Cardiac septum (tissue), 1 donor: ENCODE measurements at places on chromosomes 7 and 10. TPM values are rescaled to one million over a fixed set of nuclear protein-coding genes. Genes with fewer than 3 reads are reported as not detected.

NEUROG3 gene
- not detected for total RNA-seq

SUV39H2 gene
- total RNA-seq, result 7.9 TPM

DNA sequence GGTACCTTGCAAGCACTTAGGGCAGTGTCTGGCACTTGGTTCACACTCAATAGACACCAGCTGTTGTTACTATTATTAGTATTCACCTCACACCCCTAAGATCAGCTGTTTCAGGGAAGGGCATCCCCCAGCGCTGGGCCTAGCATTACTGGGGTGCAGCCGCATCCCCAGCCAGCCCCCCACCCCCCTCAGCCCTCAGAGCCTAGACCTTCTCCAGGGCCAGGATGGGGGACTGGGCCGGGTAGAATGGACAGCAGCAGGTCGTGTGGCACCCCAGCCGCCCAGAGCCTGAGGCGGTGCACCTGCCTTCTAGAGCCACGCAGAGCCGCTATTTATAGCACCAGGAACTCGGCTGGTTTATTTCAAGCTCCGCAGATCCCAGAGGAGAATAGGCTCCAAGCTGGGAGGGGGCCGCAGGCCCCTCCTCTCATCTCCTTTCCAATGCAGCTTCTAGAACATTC lies 60.5 kb downstream of the GTF2IRD1 start:
- peak; percentile 80 for DNase-seq

ZNF25 gene
- 18.9 TPM for total RNA-seq

DNA sequence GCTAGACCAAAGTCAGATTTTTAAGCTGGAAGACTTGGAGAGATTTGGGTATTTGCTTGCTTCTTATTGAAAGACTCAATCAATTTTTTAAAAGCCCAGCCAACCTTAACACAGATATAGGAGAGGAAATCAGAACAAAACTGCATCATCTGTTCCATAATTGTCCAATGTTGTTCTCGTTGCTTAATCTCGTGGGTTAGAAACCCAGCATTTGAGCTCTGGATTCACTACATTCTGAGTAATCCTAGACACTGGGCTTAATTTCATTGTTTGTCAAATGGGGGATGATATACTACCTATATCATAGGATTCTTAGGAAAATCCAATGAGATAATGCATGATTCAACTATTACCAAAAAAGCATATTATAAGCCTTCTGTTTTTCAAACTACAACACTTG lies 48.9 kb downstream of the CALD1 start:
- DNase-seq, result no peak

MRLN gene
- not detected for total RNA-seq

DMBT1 gene
- total RNA-seq, result 0.08 TPM

GRCh38 chr7:34313289-34313688 lies 344.7 kb upstream of the NPSR1 start:
- DNase-seq, result no peak

DNA sequence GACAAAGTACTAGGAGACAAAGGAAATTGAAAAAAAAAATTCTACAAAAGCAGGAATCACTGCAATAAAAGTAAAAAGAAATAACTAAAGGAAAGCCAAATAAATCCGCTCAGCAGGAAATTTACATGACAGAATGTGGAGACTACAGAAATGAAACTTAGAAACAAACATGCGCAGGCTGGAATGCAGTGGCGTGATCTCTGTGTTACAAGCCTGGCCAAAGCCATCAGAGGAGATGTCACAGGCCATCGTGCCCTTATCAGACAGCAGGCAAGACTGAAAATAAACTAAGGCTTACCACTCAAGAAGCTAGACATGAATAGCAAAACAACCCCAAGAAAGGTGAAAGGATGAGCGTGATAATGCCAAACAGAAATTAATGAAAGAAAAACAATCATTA lies 6.3 kb upstream of the CAMK2B start:
- no peak for DNase-seq

NCF1 gene
- 4.0 TPM for total RNA-seq

GRCh38 chr10:96025566-96025965 lies 17.8 kb upstream of the CCNJ start:
- no peak for DNase-seq

DNA sequence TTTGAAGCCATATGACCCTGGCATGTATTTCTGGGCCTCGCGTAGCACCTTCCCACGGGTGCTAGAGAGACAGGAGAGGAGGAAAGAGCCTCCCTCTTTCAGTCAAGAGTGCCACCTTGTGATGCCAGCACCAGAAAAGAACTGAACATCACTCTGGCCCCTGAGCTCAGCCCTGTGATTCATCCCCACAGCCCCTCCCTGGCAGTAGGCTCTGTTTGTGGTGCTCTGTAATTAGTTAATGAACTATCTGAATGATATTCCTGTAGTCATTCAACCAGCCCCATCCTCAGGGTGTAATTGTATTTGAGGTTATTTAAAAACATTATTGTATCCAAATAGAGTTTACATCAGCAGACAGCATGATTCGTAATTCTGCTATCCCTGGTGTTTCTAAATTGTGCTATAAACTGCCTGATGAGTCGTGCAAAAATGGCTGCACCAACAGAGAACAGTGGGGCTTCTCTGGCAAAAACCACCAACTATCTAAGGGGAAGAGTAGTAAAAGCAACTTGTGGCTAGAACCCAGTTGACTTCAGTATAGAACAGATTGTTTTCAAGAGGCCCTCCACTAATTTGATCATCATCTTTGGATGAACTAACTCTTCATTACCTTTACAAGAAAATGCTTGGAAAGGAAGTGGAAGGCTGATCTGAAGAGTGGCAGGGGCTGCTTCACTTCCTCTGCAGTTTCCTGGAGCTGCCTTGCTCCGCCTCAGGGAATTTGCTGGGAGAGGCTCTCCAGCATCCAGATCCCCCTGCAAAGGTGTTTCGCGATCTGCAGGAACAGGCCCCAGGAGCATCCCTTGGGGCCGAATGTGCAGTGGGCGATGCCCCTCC lies 23.7 kb upstream of the TIAL1 start:
- DNase-seq, result no peak

- DNase-seq, result no peak
Observed at GRCh38 chr7:3412871-3413270, 111.8 kb downstream of the SDK1 start.

- DNase-seq, result no peak
Observed at GRCh38 chr7:79495544-79496272, 42.2 kb upstream of the MAGI2 start.

CHRM2 gene
- 83.7 TPM for total RNA-seq

FAM221A gene
- total RNA-seq, result 3.7 TPM

SEM1 gene
- 55.3 TPM for total RNA-seq

DNA sequence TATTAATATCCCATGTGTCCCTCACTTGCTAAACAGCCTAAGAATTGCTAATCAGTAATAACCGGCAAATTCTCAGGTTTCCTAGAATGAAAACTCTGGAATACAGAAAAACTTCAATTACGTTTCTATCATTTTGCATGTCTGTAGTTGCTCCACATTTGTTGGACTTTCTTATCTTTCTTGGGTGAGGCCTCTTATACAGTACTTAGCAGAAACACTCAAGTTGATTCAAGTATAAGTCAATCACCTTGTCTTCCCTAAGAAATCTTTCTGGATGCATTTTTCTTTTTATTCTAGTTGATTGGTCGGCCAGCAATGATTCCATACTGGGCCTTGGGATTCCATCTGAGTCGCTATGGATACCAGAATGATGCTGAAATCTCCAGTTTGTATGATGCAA lies 61.4 kb downstream of the MGAM2 start:
- no peak for DNase-seq

DNA sequence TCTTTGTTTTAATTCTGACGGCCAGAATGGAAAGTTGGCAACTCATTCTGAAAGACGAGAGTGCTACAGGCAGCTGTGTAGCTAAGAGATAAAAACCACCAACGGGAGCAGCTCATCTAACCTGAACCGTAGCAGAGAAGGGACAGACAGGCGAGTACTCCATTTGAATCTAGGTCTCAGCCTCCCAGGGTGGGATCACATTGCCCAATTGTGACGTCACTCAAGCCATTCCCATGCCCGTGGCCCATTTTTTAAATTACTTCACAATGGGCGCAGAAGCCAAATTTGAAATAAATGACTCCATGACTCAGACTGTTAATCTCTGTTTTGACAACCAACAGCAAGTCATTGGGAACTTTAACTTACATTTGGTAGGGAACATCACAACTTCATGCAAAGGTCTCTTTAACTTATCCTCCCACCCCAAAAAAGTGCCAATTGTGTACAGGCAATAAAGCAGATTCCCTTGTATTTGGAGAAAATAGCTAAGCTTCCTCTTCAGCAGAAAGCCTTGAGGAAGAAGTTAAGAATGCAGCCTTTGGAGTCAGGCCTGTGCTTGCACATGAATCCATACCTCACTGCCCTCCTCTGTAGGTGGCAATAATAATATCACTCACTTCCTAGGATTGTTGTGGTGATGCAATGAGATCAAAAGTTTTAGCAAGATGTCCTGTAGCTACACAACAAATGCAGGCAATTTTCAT lies 93.2 kb upstream of the KIF5B start:
- DNase-seq, result no peak

- no peak for DNase-seq
Observed at GRCh38 chr7:85274454-85274853, 87.6 kb upstream of the SEMA3D start.

- DNase-seq, result no peak
Observed at GRCh38 chr7:99473315-99473596, 566 bp downstream of the ZNF789 start.

DNA sequence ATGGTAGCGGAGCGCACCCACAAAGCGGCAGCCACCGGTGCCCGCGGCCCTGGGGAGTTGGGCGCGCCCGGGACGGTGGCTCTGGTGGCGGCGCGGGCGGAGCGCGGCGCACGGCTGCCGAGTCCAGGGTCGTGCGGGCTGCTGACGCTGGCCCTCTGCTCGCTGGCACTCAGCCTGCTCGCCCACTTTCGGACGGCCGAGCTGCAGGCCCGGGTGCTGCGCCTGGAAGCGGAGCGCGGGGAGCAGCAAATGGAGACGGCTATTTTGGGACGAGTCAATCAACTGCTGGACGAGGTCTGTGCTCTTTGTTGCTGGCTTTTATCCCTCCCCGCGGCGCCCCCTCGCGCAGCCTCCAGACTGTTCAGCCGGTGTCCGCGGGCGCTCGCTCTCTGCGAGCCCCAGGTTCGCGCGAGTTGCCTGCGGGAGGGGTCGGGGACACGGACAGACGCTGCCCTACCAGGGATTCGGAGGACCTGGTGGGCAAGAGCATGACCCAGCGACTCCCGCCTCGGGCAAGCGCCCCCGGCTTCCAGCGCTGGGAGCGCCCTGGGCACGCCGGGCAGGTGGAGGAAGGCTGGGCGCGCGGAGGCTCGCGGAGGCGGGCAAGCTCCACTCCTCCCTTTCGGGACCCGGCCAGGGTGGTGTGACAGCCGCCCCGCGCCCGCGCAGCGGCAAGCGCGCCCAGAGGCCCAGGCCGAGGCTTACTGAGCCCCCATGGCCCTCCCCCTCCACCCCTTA lies 887 bp downstream of the COL13A1 start:
- peak; percentile 80 for DNase-seq

GRCh38 chr7:45543473-45543872 lies 30.7 kb upstream of the ADCY1 start:
- DNase-seq, result no peak

DNA sequence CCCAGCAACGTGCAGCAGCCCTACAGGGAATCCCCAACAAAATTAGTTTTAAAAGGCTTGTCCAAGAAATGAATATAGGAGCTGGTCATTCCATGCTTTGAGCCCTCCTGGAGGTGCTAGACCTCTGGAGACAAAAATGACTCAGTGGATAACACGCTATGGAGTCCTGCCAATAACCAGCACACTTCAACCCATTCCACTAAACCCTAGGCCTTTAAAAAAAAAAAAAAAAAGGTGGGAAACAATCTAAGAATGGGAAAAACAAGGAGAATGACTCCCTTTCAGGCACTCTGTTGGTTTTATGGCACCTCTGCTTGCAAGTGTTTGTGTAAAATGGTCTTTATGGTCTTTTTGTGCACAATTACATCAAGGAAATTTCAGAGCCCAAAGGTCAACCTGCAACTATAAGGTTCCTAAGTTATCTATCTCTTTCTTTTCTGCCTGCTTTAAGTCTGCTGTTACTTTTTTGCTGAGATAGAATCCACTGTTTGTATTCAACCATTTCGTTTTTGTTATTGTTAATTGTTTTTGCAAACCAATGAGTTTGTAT lies 21.3 kb downstream of the AVL9 start:
- DNase-seq, result no peak

DNA sequence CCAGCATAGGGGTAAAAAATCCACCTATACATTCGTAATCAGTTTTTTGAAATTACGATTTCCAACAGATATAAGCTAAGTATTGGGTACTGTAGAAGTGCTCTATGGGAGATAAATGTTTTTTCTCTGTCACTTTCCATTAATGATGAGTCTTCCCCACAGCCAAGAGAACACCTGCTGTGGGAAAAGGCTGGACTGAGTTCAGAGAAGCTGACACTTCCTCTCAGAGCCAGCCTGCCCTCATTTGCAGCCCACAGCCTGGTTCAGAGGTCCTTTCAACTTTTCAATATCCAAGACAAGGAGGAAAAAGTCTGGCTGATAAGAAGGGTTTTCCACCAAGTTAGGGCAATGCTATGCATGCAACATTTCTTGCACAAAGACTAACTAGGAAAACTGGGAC lies 64.5 kb upstream of the DNAJB12 start:
- no peak for DNase-seq

GRCh38 chr7:96016056-96016586 lies 243.8 kb downstream of the DYNC1I1 start:
- DNase-seq, result no peak

- no peak for DNase-seq
Observed at GRCh38 chr7:96402913-96403312, 81.0 kb upstream of the SLC25A13 start.

TACC2 gene
- 282 TPM for total RNA-seq

PTPRN2 gene
- 0.92 TPM for total RNA-seq

ADAM12 gene
- total RNA-seq, result 1.3 TPM

GRCh38 chr7:33981226-33981625 lies 75.9 kb downstream of the BMPER start:
- no peak for DNase-seq

FAM13C gene
- 7.5 TPM for total RNA-seq

DNA sequence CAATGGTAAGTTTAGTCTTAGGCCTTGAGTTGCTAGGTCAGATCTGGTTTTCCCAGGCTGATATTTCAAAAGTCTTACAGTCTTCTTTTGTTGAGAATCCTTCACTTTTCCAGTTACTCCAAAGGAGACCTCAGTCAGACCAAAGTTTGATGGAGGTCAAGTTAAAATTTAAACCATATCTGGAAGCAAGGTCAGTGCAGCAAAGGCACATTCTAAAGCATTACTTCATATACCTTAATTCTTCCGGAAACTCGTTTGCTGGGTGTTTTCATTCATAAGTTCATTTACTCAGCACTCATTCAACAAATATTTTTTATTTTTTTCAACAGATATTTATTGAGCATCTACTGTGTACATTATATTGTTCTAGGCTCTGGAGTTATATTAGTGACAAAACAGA lies 403.0 kb upstream of the LRGUK start:
- no peak for DNase-seq

DNA sequence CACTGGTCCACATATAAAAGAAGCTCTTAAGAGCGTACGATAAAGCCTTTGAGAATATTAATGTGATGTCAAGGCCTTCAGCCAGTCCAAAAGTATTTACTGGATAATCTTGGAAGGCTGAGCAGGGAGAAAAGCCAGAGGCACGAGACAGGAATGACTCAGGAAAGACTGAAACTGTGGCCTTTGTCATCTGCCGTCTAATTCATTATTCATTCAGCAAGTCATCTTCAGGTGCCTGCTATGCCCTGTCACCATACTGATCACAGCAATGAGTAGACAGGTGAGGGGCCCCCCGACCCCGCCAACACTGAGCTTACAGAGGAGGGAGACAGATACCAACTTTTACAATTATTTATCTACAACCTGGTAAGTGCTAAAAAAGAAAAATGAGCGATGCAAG lies 78.9 kb downstream of the VOPP1 start:
- peak; percentile 26 for DNase-seq

GRCh38 chr7:2106924-2107323 lies 125.8 kb downstream of the MAD1L1 start:
- no peak for DNase-seq
